ENCODE measurements at places on chromosomes 1 and 21.

DNA sequence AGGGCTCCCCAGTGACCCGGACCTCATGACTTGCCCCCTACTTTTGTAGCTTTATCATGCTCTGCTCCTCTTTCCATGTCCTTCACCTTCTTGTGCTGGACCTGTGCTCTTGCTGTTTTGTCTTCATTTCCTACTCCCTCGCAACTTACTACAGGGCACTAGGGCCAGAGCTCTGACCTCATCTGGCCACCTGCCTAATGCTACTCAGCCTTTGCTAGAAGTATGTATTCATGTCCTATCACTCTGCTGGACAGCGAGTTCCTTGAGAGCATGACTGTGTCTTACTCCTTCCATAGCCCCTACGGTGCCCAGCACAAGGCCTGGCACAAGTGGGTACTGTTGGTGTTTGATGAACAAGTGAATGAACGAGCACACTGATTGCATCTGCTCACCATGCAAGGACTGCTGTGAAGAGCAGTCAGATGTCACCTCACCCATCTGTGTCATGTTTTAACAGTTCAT lies 1.9 kb downstream of the MTFR1L start:
- no peak for DNase-seq

DNA sequence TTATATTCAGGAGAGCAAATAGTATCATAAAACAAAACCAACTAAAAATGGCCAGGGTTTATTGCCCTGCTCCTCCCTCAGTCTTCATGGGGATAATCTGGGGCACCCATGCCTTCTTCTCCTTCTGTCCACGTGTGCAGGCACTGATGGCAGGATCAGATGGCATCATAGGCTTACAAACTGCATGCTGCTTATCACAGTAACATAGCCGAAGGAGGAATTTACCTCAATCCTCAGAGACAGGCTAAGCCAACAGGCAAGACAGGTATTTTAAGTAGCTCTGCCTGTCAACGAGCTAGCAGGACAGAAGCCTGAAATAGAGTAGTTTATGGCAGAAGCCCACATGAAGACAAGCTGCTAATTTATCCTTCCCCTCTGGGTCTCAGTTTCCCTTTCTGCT lies 9.4 kb downstream of the LAMB3 start:
- DNase-seq, result no peak

DNA sequence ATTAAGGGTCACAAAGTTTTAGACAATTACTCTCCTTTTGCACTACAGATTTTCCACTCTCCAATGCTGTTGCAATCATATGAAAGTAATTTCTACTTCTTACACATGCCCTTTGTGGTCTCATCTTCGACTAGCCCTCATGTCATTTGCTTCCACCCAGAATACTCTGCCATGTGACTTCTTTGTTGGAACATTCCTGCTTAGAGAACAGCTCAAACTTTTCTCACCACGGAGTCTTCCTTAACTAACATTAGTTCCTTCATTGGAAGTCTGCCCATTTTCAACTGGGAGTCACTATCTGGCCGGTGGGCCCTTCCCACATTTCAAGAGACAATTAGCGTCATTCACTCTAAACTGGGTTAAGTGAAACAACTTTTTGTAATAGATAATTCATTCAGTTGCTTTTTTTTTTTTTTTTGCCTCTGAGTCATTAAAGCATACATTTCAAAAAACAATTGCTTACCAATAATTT lies 142.6 kb upstream of the PALMD start:
- no peak for DNase-seq

DNA sequence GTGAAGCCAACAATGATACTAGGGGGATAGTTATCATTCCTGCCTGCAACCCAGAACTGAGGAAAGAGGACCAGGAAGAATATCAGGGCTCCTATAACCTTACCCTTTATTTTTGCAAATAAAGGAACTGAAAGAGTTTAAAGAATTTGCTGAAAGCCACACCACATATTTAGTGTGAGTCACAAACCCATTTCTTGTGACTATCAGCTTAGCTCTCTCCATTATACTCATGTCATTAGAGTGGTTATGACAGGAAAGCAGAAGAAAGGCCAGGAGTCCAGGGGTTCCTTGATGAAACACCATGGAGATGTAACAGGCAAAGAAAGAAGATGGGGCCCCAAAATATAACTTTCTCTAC lies 141.1 kb upstream of the SAMSN1 start:
- DNase-seq, result no peak

Data from activated CD4-positive, CD25-positive, alpha-beta regulatory T cell treated with anti-CD3 and anti-CD28 coated beads, Interleukin-2, amount 50 U/mL, for 16 hours (primary cell).